H4 (cell line): ENCODE measurements at places on chromosomes 2 and 18. TPM values are rescaled to one million over a fixed set of nuclear protein-coding genes. Genes with fewer than 3 reads are reported as not detected.
A peak's percentile ranks its signal among the peaks of the same experiment; 100 is the strongest.

DNA sequence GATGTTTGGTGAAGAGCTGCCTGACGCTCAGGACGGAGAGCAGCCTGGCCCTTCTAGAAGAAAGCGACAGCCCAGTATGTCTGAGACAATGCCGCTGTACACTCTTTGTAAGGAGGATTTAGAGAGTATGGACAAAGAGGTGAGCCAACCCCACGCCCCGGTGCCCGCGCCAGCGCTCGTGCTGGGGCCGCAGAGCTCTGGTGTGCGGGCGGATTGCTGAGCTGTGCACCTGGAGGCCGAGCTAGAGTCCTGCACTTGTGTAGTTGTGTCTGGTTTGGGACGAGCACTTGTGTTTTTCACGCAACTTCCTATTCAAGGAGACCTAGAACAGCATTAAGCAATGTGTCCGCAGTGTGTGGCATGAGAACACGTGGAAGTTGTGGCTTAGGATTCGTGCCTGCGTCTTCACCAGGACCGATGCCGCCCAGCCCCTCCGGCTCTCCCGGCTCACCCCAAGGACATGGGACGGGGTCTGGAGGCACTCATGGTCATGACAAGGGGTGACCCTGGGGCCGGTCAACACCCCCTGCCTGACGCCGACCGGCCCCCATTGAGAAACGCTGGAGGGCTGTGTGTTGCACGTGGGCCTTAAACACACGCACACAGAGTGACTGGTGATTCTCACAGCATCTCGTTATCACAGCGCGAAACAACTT lies 49.5 kb downstream of the CTDP1 start:
- no peak for DNase-seq

DNA sequence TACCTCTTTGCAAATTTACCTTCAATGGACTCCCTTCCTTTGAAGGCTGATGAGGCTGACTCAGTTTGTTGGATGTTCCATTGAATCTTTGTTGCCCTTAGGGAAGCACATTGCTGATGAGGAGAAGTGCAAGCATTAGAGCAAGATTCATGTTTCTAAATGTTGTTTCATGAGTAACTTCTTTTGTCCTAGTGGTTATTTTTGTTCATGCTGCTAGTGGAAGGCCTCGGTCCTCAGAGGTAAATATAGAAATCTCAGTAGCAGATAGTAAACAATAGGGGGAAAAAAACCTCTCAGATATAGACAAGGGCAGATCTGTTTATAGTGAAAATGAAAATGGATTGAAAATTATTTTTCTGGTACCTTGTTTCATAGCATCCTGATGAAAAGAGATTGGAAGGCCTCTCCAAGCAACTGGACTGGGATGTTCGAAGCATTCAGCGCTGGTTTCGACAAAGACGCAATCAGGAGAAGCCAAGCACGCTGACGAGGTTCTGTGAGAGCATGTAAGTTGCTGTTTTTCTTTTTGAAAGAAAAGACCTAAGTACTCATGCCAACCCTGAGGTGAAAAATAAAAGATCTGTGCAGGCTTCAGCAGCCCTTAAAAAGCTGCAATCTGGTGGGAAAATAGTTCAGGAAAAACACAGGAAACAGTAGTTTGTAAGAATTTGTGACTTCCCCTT lies 104.9 kb downstream of the CERS6 start:
- DNase-seq = no peak

- no peak for DNase-seq
These were observed 36.4 kb downstream of the EMILIN2 start for GRCh38 chr18:2883076-2883735.

DNA sequence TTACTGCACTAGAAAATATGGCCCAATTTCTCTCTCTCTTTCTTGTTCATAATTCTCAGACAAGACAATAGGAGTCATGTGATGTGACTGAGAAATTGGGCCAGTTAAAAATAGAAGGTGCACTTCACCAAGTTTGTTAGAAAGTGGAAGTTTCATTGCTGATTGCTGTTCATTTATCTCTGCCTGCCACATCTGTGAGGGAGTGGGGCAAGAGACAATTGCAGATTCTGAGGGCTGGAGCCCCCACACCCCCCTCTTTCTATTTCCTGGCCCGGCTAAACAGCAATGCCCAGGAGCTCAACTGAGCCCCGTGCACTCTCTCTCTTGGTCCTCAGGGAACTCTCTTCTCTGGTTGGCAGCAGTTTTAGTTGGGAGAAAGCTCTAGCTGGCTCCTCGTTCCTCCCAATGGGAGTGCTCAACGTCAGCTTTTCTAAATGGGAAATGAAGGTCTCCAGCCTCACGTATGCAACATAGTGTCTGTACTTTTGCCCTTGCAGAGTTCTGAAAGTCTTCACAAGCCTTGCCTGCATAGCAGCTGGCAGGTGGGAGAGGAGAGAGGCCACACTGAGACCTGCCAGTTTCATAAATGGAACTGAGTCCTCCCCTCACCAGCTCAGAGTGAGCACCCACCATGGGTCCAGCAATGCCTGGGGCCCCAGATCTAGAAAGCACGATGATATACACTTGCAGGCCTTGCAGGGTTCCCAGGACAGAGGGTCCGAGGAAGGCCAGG lies 115.7 kb downstream of the MYCN start:
- DNase-seq = no peak

The ASB18 gene
- total RNA-seq = not detected in 2 replicates

The MYO5B gene
- 10.9 and 12.4 TPM in 2 replicates for total RNA-seq

- DNase-seq = no peak
These were observed 42.9 kb upstream of the LPIN2 start for GRCh38 chr18:3055816-3056215.

DNA sequence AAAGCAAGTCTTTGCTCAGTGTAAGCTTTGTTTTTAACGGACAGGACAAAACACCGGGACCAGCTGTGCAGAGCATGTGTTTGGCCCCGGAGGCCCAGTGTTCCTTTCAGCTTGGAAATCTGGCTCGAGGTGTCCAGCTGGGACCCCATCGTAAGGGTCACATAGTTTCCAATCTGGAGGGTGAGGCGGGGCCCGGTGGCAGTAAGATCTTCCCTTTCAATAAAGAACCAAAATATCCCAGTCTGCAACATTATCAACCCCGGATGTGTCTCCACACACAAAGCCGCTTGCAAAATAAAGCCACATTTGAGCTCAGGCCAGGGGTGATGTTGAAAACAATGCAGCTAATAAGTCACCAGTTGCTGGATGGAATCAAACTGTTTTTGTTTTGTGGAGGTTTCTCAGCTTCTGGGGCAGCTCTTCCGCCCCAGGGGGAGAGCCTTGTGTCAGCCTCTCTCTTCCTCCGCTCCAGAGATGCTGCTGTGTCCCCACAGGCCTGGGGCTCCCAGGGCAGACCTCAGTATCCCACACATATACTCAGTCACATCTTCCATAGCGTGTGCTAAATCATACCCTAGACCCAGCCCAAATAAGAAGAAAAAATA lies 138.6 kb upstream of the GLI2 start:
- DNase-seq = no peak

The FHL2 gene
- total RNA-seq = 163 and 195 TPM in 2 replicates

DNA sequence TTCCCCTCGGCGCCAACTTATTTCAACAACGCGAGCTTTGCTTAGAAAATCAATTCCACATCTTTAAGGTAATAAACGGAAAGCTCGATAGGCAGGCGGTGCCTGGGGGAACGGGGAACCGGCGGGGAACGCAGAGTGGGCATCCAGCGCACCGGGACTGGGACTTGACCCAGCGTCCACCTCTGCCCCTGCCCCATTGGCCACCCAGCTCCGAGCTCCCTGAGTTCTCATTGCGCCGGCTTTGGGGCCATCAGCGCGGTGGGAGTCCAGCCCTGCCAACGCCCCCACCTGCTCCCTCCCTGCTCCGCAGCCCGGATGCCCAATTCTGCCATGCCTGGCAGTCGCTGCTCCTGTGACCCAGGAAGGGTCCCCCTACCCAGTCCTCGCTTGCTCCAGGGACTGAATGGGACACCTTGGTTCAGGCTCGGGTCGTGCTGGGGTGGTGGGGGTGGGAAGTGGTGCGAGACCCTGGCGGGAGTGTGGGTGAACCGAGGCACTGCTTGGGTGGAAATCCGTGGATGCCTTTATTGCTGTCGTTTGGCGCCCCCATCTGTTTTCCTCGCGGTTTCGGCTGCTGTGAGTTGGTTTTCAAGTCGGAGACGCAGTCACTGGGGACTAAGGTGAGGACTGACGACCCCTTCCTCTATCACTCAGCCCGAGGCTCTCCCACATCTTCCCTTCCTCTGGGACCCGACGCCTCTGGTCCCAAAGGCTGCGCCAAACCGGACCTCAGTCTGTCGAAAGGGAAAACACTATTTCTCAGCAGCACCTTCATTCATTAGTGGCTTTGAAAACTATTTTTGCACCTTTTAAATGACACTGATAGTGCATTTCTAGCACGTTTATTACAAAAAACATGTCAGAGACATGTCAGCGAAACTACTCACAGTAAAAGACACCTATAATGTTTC lies 2.4 kb upstream of the EVX2 start:
- DNase-seq = no peak

The USP37 gene
- total RNA-seq = 7.6 and 14.7 TPM in 2 replicates

GRCh38 chr2:159137511-159138241 lies 148.8 kb downstream of the WDSUB1 start:
- DNase-seq = no peak

The MSGN1 gene
- total RNA-seq = not detected in 2 replicates

DNA sequence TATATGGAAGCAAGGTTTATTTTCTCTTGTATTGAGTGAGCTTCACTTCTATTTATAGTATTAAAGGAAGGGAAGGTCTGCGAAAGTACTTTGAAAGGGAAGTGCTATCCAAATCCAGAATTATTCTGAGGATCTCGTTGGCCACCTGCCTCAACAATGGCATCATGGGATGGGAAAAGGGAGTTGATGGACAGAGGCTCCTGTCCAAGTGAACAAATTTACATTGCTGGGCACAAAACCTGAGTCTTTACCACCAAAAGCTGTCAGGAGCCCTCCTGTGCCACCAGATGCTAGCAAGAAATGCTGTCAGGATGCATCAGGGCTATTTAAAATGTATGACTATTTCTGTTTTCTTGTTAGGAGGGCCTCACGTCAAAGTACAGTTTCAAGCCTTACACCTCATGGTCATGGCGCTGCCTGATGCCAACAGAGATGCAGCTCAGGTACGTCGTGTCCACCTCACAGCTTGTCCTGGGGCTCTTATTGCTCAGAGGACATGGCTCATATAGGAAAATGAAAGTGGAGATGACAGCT lies 157.3 kb downstream of the ARHGAP28 start:
- DNase-seq = no peak

GRCh38 chr2:104874230-104874629 lies 20.3 kb downstream of the POU3F3 start:
- no peak for DNase-seq

DNA sequence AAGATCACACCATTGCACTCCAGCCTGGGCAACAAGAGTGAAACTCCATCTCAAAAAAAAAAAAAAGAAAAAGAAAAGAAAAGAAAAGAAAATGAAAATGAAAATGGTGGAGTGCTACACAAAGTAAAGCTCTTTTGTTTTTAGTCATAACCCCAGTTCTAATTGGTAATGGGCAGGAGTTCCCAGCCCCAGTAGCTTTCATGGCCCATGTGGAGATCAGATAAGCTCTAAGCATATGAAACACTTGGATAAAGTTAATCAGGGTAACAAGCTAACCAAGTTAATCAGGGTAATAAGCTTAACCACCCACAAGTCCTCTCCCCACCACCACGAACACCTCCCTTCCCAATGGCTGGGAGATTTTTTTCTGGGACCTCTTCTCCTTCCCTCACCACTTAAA lies 240.8 kb downstream of the BCL11A start:
- no peak for DNase-seq

GRCh38 chr2:218000136-218000535 lies 2.7 kb downstream of the TNS1 start:
- no peak for DNase-seq

DNA sequence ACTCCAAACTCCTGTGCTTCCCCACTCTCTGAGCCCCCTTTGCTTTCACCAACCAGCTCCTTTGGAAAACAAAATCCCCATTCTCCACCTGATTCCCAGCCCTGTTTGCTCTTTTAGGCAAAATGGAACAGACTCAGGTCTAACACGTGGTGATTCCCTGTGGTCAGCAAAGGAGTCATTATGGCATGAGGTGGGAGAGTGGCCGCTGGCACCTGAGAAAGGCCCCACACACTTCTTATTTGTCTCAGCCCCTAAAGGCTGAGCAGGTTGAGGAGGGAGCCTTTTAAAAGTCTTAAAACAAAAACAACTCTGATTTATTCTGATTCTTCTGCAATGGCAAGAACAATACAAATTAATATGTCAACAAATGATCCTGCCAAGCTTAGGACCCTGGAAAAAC lies 401.2 kb downstream of the TNS1 start:
- DNase-seq = no peak

- DNase-seq = no peak
These were observed 21.6 kb upstream of the SULT1C4 start for GRCh38 chr2:108355906-108356734.

- no peak for DNase-seq
These were observed 101.5 kb downstream of the ZNF521 start for GRCh38 chr18:25250474-25250851.

DNA sequence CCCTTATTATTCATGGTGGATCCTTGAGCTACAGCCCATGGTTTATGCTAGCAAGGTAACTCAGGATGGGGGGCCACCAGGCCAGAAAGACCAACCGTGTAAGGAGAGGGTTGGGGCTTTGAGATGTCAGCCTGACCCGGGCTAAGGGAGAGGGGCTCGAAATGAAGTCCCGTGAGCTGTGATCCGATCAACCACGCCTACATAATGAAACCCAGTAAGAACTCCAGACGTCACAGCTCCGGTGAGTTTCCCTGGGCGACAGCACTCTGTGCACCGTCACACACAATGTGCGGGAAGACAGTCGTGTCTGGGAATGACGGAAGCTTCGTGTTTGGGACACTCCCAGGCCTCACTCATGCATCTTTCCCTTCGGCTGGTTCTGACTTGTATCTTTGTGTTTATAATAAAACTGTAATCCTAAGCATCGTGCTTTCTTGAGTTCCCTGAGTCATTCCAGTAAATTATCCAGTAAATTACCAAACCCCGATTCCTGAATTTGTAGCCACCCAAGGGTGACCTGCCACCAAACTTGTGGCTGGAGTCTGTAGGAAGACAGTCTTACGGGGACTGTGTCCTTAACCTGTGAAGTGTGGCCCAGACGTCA lies 44.2 kb downstream of the CYP27C1 start:
- peak; percentile 60 for DNase-seq

The ONECUT2 gene
- 1.3 and 1.4 TPM in 2 replicates for total RNA-seq

The SH3RF3 gene
- 0.45 and 0.87 TPM in 2 replicates for total RNA-seq

- no peak for DNase-seq
These were observed 211.8 kb downstream of the LTBP1 start for GRCh38 chr2:33158482-33159003.

DNA sequence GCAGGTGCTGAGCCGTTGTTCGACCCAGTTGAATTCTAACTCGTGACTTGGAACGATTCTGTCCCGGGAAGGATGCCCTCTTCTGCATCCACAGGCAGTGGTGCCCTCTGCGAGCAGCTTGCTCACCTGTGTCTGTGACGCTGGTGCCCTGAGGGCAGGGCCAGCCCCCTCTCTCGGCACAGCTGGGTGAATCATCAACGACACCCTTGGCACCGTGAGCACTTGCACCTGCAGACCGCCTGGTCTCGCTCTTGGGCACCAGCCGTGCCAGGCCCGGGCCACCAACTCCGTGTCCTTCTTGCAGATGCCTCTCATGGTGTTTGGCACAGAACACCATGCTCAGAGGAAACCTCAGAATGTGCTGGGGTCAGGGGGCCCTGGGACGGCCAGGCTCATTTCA lies 75.0 kb downstream of the SLC66A2 start:
- no peak for DNase-seq
